ENCODE measurements at places on chromosomes 1 and 21.
A peak's percentile ranks its signal among the peaks of the same experiment; 100 is the strongest.

DNA sequence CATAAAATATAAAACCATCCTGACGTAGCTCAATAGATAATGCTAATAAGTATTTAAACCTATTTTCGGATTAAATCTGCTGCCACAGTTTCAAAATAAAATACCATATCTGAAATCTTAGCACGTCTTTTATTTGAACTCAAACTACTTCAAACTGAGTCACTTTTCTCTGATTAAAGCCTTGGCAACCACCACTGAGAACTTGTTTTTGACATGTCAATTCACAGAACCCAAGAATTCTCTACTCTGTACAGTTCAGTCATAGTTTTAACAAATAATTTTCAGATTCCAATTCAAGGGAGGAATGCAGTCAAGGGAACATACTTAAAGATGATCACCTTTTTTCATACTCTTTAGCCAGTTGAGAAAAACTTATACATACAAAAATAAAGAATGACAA is 643.2 kb downstream of the KCNT2 start:
- peak; percentile 18 for DNase-seq

DNA sequence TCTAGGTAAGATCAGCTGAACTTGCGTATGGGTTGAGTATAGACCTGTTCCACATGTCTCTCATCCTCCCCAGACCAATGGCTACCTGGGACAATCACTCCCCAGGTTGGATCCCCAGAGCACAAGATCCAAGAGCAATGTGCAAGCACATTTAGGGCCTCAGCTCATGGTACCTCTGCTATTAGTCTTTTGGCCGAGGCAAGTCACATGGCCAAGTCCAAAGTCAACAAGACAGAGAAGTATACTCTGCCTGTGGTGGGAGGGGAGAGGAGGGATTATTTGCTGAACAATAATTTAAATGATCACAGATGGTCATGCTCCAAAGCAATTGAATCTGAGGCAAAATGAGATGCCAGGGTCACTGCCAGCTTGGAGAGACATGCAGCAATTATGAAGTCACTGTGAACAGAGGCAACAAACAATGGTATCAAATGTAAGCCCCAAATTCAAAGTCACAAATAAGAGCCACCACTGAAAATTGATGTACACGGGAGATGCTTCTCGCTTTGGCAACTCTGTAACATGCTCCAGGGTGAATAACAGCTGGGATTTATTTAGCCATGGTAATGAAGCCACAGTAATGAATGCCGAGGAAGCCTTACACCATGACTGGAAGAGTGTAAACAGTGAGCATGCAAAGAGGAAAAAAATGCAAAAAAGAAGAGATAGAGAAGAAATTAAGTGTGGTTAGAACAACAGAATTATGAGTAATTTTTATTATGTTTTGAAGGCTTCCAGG is 149.1 kb downstream of the ZNF281 start:
- no peak for DNase-seq

DNA sequence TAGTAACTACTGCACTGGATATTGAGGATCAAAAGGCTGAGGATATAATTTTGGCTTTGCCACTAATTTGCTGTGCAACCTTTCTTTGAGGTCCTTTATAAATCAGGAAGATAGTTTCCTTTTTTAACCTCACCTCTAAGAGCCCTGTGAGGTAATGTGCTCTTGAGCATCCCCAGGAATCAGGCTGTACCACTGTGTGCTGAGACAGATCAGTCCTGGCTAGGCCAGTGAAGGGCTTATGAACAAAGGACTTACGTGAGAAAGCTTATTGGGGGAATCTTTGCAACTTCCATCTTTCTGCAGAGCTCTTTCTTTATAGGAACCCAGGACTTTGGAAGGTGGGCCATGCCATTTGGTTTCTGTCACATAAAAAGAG is 188.9 kb downstream of the SIPA1L2 start:
- no peak for DNase-seq

- no peak for DNase-seq
These were observed 28.6 kb upstream of the PARP1 start for GRCh38 chr1:226436472-226436854.

DNA sequence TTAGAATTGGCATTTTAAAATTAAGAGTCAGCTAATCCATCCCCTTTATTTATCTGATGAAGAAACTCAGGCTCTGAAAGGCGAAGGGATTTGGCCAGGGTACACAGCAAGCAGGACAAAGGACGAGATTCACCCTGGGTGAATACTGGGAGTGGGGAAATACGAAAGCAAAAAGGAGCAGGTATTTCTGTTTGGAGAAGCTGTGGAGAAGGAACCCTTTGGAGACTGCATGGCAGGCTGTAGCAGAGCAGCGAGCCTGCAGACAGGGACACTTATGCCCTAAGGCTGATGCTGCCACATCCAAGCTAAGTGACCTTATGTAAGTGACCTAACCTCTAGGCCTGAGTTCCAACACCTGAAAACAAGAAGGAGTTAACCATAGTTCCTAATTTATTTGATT is 207.2 kb upstream of the C1orf87 start:
- DNase-seq = no peak

GRCh38 chr1:94658221-94658620 is 116.7 kb upstream of the F3 start:
- peak; percentile 34 for DNase-seq

GRCh38 chr1:43944860-43945259 is 1.9 kb upstream of the IPO13 start:
- no peak for DNase-seq

DNA sequence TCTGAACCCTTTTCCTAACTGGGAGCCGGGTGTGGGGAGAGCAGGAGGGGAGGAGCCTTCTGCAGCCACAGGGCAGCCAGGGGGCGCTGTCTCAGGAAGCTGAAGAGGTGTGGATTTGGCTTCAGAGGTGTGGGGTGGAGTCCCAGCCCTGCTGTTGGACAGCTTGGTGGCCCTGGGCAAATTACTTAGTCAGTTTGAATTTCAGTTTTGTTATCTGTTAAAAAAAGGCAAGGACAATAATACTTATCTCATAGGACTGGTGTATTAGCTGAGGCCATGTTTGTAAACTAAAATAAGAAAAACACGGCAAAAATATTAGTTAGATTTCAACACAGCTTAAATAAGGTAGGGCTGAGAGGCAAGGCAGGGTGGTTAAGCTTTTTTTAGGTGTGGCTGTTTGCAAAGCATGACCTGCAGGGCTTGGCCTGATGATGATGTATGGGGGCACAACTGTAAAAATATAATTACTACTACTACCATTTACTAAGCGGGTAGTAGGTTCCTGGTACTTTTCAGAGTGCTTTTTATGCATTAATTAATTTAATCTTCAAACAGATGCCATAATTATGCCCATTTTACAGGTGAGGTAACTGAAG is 111.8 kb downstream of the PLXNA2 start:
- peak; percentile 77 for DNase-seq

DNA sequence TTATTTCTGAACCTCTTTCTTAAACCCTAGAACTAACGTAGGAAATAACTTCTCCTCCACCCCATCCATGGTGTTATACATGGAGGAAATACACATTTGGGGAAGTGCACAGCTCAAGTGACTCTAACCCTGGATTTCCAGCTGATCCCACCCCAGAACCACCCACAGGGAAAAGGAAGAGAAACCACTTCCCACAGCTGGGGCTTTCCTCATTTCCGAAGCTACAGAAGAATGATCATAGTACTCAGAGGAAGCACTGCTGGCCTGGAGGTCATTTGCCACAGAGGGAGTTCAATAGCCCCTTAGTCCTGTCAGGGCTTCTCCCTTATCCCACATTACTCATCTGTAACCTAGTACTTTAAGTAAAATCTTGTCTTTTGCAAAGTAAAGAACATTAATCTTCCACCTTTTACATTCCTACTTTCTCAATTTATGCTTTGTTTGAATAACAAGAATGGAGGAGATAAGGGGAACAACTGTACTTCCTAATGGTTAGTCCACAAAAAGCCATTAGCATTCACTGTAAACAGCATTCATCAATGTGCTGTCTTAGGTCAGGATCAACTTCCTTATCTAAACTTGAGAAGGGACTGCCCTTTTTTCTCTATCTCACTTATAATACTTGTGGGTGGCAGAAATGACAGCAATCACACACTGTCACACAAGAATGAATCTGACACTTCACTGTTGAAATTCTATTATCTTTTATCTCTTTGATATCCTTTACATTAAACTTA is 63.0 kb upstream of the RGS1 start:
- no peak for DNase-seq

DNA sequence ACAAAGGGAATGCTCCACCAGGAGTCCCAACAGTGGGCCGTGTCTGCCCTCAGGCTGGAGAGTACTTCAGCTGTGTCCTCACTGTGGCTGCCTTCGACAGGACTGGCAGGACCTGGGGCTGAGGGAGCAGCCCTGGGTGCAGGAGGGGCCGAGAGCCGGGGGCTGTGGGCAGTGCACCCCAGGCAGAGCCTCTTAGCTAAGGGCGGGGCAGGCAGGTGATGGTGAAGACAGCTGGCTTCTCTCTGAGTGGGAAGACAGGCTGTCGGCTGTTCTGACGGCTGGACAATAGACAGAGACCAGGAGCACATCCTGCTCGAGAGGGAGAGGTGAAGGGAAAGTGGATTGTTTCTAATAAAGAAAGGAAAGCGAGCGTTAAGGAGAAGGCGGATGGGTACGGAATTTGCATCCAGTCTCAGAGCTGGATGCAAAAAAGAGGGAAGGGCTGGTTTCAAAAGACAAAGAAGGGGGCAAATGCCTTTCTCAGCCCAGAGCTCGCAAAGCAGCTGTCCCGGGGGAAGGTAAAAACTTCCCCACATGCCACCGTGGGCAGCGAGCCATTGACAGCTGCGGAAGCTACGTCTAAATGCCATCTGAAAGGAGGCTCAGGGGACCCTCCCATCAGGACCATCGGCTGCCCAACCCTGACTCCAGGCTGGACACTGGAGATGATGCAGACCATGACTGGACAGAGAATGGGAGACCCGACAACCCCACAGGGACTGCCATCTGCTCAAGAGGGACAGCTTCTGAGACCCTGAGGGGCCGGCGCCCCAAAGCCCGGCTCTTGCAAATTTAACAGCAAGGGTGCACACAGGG is 92.0 kb downstream of the STUM start:
- no peak for DNase-seq

- no peak for DNase-seq
These were observed 370.6 kb downstream of the PTPRC start for GRCh38 chr1:199009447-199009846.

GRCh38 chr1:1206376-1206965 is at the start of gene TNFRSF18:
Gene TNFRSF18, minus strand, starts transcription at chr1:1206592. Its CDS starts 21 bp downstream, at chr1:1206571.
- no peak for DNase-seq

- no peak for DNase-seq
These were observed 27.1 kb downstream of the MPZL1 start for GRCh38 chr1:167748906-167749305.

All from mammary epithelial cell (primary cell).